ENCODE measurements at places on chromosomes 16 and 17.

- DNase-seq, result no peak
Measured at GRCh38 chr17:43377056-43377810, 21.6 kb upstream of the ARL4D start.

GRCh38 chr16:65062736-65063583 is 58.9 kb downstream of the CDH11 start:
- no peak for DNase-seq

DNA sequence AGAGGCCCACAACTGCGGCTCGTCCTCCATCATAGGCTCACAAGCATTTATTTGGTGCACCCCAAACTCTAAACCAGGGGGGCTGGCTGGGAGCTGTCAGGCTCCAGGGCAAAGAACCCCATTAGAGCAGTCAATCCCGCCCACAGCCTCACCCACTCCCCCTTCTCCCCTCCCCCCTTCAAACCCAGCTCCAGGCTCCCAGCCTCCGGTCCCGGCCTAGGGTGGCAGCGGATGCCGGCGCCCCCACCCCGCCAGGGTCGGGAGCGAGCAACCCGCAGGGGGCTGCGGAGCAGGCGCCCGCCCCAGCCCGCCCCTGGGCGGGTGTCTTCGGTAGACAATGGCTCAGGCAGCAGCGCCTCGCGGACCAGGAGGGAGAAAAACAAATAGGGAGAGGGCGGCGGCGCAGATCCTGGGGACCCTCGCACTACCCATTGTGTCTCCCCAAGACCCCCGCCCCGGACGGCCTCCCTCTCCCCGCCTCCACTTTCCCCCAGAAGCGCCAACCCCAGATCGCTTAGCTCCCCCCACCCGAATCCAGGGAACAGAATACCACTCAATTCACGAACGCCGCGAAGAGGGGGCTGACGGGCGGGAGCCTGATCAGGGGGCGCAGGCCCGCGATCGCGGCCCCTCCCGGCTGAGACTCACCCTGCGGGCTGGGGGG is 572 bp downstream of the FAM171A2 start:
- DNase-seq, result no peak

DNA sequence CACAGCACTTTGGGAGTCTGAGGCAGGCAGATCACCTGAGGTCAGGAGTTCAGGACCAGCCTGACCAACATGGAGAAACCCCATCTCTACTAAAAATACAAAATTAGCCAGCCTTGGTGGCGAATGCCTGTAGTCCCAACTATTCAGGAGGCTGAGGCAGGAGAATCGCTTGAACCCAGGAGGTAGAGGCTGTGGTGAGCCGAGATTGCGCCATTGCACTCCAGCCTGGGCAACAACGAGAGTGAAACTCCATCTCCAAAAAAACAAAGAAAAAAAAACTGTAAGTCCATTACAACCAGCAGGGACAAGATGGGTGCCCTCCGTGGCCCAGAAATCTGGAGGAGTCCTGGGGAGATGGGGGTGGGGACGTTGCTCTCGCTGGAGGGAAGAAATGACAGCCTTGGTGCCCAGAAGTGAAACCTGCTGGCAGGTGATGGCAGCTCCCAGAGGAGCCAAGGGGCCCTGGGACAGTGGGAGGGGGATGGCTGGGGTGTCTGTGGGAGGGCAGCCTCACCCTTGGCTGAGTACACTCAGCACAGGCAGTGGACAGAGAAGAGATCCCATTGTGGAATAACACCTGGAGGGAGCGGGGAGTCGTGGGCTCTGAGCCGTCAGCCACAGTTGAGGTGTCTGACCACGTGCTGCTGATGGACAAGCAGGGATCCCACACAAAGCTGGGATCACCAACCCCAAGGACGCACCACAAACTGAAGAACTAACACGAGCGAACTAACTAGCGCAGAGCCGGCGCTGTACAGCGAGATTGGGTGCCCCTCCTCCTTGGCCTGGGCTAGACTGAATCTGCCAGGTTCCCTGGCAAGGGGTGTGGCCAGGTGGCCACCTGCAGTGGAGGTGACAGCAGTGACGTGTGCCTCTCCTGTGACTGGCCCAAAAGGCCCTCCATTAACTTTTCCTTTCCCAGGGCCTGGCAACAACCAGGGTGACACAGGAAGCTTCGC is 46.9 kb upstream of the BAHCC1 start:
- no peak for DNase-seq

DNA sequence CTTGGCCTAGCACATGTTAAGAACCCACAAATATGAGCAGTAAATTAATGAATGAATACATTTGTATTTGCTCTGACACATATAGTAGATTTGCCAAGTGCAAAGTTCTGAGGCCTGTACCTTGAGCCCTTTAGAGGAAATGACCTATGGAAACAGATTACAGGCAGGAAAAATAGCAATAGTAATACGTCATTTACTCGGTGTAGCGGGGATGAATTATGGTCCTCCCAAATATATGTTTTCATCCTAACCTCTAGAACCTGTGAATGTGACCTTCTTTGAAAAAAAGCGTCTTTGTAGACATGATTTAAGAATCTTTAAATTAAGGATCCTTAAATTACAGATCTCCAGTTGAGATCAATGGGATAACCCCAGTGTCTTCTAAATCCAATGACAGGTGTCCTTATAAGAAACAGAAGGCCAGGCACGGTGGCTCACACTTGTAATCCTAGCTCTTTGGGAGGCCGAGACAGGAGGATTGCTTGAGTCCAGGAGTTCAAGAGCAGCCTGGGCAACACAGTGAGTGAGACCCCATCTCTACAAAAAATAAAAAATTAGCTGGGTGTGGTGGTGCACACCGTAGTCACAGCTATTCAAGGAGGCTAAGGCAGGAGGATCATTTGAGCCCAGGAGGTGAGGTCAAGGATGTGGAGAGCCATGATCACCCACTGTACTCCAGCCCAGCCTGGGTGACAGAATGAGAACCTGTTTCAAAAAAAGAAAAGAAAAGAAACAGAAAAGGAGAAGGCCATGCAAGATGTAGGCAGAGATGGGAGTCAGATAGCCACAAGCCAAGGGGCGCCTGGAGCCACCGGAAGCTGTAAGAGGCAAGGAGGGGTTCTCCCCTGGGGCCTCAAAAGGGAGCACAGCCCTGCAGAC is 5.1 kb upstream of the ITPRIPL2 start:
- no peak for DNase-seq

DNA sequence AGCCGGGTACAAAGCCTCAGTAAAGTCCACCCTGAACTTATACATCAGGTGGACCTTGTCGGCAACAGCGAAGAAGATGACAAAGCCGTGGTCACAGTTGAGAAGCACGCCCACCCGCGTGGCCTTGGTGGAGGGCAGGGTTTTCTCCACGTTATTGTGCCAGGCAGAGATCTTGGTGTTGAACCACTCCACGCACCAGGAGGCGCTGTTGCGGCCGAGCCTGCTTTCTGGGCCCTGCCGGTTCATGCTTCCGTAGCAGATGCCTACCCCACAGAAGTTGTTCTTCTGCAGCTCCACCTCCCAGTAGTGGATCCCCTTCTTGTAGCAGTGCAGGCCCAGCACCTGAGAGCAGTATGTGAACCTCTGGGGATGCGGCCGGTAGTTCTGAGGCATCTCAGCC is 22.1 kb downstream of the TRIM25 start:
- DNase-seq, result no peak

- DNase-seq, result no peak
Measured at GRCh38 chr16:53952215-53953208, 248.6 kb downstream of the FTO start.

DNA sequence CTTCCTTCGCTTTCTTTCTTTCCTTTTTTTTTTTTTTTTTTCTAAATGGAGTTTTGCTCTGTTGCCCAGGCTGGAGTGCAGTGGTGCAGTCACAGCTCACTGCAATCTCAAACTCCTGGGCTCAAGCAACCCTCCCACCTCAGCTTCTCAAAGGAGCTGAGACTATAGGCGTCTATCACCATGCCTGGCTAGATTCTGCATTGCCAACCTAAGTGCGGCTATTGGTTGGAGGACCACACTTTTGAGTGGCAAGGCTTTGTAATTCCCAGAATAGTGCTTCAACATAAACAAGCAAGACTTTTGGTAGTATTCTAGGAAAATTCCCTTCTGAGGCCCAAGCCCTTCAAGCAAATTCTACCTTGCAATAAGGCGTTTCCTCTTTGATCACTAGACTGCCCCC is 107.8 kb downstream of the YPEL2 start:
- no peak for DNase-seq

DNA sequence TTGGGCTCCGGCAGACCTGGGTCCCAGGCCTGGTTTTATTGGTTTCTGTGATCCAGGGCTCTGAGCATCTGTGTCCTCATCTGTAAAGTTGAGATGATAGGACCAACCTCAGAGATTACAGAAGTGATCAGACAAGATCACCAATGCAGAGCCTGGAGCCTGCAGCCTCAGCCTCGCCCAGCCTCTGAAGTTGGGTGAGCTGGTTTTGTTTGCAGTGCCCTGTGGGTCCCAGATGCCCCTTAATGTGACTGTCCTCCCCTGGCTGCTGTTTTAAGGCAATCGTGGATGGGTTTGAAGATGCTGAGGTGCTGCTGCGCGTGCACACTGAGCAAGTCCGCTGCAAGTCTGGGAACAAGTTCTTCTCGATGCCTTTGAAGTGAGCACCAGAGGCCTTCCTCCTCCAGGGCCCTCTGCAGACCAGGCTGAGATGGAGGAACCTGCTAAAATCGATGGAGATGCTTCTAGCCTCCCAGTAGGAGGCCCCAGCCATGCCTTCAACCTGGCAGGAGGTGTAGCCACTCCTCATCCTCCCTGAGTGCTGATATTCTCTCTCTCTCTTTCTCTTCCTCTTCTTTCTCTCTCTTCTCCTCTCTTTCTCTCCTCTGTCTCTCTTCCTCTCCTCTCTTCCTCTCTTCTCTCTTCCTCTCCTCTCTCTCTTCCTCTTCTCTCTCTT is 5.6 kb upstream of the MMP15 start:
- no peak for DNase-seq

- no peak for DNase-seq
Measured at GRCh38 chr16:88886420-88886844, 20.0 kb upstream of the PABPN1L start.

- DNase-seq, result no peak
Measured at GRCh38 chr16:52470585-52470984, 76.4 kb downstream of the TOX3 start.

GRCh38 chr17:77549726-77550366 is 408.7 kb upstream of the TNRC6C start:
- no peak for DNase-seq

DNA sequence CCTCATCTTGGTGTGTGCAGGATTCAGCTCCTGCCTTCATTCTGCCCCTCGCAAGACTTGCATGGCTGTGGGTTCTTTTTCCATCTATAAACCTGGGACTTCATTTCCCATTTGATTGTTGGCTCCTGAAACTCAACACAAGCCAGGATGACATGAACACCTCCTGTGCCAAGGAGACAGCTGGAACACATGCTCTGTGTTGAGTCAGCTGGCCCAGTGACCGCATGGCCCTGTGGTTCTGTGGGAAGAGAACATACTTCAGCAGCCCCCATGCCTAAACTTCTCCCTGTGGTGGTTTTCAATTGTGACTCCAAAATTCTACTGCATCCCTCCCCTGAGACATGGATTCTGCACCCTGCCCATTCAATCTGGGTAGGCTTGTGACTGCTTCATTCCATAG is 57.9 kb upstream of the FOXF1 start:
- no peak for DNase-seq

GRCh38 chr17:3551189-3551588 is 6.4 kb downstream of the TRPV3 start:
- DNase-seq, result no peak

GRCh38 chr17:77724876-77725615 is 233.5 kb upstream of the TNRC6C start:
- DNase-seq, result no peak

GRCh38 chr16:54870151-54870550 is 60.5 kb upstream of the IRX5 start:
- DNase-seq, result no peak

DNA sequence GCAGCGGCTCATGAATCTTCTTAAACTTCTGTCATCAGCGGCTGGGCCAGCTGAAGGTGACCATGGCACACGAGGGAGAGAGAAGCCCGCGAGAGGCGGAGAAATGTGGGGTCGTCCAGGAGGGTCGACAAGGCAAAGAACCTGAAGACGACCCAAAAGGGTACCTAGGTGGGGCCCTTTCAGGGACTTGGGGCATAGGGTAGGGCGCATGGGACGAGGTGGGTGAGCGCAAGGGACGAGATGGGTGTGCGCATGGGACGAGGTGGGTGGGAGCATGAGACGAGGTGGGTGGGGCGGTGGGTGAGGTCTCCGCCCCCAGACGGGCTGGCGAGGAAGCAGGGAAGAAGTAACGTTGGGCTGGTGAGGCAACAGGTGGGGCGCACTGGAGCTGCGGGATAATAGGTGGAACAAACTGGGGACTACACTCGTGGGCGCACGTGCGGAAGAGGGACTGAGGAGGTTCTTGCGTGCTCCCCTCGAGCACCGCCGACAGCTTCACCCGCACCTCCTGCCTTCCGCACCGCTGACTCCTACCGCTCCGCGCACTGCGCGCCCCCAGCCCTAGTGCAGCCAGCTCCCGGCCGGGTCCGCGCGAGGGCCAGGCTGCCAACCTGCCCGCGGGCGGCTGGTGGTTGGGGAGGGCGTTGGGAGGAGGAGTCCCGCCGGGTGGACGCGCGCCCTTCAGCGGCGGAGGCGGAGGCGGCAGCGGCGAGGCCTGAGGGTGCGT is 23.2 kb upstream of the CRYM start:
- DNase-seq, result peak; percentile 27

DNA sequence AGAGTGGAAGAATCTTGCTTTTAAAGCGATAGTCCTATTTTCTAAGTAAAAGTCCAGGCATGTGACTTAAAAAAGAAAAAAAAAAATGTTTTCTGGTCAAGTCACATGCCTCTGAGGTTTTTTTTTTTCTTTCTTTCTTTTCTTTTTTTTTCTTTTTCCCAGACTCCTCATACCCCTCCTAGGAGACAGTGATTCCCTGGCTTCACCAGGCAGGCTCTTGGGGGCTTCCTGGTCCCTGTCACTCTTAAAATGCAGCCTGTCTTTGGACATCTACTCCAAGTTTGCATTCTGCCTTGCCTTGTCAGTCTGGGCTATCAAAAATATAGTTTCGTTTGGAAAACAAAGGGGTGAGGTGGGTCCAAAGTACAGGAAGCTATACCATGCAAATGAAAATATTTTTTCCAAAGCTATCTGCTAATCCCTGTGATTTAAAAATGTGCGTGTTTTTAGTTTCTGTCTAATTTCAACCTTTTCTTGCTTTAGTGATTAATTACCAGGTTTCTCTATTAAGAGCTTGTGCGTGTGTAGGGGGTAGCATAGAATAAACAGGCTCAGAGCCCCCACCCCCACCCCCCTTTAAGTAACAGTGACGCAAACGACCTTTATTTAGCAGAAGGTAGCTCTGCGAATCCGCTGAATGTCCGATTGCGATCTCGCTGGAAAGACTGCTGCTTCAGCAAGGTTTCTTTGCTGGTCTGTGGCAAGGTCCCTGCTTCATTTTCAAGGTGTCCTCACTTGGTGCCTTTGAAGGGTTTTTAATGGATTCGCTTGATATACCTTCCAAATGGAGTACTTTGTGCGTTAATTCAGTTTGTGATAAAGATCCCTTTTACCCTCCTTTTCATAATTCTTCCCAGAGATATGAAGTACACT is 510.2 kb downstream of the WWOX start:
- DNase-seq, result no peak
